ENCODE measurements at places on chromosomes 1 and 21.
A peak's percentile ranks its signal among the peaks of the same experiment; 100 is the strongest.

- DNase-seq = no peak
These were observed 89.4 kb downstream of the DTL start for GRCh38 chr1:212124690-212125582.

GRCh38 chr1:63774617-63775417 lies 1.0 kb downstream of the ROR1 start:
- peak; percentile 1 for DNase-seq

DNA sequence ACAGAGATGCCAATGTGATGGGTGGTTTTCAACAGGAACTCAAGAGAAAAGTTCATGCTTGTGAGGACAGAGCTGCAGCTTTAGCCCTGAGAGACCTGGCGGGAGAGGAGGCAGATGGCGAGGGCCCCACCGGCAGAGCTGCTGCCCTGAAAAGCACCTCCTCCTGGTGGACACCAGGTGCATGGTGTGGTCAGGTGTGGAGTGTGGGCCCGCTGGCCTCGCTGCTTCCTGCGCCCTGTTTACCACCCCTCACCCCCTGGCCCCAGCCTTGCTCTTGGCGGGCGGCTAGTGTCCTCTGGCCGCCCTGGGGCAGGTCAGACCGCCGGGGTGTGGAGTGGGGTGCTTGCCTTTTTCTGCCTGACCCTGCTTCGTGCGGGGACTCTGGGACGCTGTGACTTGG lies 42.8 kb downstream of the PRKCZ start:
- DNase-seq = no peak

DNA sequence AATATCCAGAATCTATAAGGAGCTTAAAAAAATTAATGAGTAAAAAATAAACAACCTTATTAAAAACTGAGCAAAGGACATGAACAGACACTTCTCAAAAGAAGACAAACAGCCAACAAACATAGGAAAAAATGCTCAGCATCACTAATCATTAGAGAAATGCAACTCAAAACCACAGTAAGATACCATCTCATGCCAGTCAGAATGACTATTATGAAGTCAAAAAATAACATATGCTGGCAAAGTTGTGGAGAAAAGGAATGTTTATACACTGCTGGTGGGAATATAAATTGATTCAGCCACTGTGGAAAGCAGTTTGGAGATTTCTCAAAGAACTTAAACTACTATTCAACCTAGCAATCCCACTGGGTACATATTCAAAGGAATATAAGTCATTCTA lies 25.3 kb downstream of the PIGK start:
- DNase-seq = no peak

- no peak for DNase-seq
These were observed 42.0 kb downstream of the PROX1 start for GRCh38 chr1:214029796-214030195.

DNA sequence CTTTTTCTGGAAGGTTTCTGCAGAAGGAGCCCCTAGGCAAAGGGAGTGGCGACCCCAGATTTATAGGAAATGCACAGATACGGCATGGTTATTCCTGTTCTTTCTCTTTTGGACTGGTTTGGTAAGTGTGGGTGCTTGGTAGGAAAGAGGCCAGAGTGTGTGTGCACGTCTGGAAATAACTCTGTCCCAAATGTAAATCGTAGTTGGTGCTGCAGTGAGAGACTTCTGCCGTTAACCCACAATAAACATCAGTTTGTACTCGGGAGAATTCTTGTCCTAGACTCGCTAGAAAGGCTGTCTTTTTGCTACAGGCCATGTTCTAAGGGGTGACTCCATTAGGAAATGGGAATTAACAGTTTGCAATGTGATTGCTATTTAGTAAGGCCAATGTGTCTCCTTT lies 779 bp downstream of the SLC44A3 start:
- DNase-seq = peak; percentile 47

GRCh38 chr1:12402159-12402673 lies 172.4 kb downstream of the VPS13D start:
- DNase-seq = no peak

DNA sequence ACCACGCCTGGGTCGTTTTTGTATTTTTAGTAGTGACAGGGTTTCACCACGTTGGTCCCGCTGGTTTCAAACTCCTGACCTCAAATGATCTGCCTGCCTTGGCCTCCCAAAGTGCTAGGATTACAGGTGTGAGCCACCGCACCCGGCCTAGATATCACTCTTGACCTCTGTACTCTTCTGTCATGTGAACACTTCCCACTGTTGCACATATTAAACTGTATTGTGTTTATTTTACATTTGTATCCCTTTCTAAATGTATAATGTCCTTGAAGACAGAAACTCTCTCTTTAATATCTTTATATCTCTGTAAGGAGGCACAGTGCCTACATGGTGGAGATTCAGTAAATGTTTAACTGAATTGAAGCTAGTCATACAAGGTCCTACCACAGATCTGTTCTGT lies 19.3 kb upstream of the PSMD4 start:
- no peak for DNase-seq

DNA sequence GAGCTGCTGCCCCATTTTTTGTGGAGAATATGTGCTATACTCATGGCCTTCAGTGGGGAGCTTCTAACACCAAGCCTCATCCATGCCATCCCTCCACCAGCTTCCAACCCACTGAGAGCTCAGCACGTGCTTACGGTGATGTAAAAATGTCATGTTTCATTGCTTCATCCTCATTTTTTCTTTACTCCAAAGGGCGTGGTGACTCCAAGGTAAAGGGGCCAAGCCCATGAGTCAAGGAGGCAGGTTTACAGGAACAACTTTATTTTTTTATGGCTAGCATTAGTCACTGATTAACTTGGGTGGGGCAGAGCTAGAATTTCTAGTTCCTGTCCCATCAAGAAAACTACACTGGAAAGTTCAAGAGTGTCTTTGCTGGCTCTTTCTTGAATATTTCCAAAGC lies at the start of gene C1orf226:
TSS of gene C1orf226 (plus strand) at position 346 of the 400 bp plus-strand sequence. CDS start 174 bp downstream, outside the sequence.
- no peak for DNase-seq

DNA sequence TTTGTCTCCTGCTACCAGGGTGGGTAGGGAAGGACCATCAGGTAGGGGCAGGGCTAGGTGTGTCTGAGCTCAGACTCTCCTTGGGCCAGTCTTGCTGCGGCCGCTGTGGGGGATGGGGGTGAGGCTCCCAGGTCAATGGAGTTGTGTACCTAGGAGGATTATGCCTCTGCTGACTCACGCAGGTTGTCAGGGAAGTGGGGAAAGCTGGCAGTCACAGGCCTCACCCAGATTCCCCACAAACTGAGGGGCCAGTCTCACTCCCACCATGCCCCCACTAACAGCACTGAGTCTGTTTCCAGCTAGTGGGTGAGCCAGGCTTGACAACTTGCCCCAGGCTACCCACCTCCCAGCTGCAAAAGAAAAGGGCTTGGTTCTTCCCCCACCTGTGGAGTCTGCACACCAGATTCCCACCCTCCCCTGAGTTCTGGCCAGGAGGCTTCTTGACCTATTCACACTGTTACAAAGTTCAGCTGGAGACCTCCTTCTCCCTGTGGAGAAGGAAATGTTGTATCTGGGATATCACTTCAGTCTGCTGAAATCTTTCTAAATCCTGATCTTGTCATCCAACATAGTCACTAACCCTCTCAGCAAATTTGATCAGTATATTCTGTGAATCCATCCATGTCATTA lies 69.2 kb upstream of the GJA8 start:
- no peak for DNase-seq

GRCh38 chr1:50105433-50105832 lies 3.3 kb upstream of the ELAVL4 start:
- DNase-seq = no peak

GRCh38 chr1:206895325-206895724 lies 1.9 kb upstream of the IL24 start:
- no peak for DNase-seq

GRCh38 chr1:192462616-192463015 lies 113.0 kb upstream of the RGS1 start:
- no peak for DNase-seq

DNA sequence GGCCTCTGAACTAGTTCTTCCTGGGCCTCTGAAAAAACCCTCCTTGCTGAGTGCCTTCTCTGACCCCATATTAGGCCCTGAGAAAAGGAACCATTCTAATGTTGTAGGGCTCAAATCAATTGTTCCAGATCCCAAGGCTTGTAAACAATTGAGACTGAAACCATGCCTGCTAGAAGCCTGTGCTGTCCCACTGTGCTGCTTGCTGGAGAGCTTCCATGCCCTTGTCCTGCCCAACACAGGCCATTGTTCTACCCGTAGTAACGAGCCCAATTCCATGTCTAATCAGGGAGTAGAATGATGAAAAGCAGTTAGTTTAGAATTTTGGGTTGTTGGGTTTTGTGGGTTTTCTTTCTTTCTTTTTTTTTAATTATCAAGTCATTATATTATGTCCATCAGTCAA lies 47.4 kb downstream of the ZNF281 start:
- no peak for DNase-seq

- no peak for DNase-seq
These were observed 21.6 kb upstream of the KCNA2 start for GRCh38 chr1:110627764-110628163.

GRCh38 chr1:58702261-58703141 lies 2.6 kb upstream of the MYSM1 start:
- DNase-seq = no peak

DNA sequence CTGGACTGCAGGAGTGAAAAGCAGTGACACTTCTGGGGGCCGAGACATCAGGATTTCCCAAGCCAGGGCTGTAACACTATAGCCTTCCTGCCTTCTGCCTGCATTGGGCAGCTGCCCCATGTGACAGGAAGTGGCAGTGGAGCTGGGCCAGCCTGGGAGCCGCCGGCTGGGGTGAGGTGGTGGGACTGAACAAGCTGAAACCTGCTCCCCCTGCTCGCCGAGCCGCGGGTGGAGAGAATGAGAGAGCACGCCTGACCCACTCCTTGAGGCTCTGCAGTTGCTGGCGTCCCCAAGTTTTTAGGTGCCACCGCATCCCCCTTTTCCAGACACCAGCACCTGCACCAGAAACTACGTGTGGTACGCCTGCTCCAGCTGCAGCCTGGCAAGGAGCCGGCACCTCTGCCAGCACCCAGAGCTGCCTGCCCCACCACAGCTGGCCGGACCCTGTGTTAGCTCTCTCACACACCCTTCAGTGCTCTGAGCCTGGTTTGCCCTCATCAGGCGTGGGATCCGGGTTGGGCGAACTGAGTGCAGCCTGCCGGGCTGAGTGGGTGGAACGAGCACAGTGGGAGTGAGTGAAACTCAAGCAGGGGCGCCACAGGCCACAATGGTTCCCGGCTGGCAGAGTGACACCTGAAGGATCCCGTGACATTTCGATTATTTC lies 119.4 kb downstream of the AKT3 start:
- DNase-seq = no peak

DNA sequence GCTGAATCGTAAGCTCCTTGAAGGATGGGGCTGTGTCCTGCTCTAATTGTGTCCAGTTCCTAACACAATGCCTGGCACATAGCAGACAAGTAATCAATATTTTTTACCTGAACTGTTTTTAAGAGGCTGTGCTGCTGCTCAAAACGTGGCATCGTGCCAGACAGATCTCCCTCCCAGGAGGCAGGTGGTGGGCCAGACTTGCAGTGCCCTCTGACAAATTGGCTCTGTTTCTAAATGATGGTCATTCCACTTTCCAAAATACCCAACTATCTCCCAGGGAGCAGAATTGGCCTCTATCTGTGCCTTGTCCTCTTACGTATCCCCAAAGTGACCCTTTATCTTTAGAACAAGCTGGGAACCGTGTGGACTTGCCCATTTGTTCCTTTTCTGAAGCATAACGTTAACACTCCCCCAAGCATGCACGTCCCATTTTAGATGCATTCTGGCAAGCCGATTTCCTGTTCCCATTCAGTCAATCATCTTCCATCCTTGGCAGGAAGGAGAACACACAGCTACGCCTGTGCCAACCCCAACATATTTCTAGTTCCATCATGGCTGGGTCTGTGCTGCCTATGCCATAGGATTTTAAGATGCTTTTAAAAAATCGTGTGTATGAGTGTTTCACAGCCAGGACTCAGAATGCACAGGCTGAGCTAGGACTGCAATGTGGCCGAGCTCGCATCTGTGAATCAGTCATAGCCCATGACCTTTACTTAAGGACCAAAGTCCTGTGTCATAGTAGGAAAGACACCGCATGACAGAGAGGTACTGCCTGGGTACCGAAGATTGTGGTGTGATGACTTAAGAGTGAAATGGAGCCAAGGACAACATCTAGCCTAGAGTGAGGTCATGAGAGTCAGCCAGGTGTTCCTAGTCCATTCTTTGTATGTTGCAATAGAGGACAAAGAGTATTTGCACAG lies 408.6 kb downstream of the PRDM2 start:
- DNase-seq = peak; percentile 6

- no peak for DNase-seq
These were observed 35.3 kb downstream of the VN1R5 start for GRCh38 chr1:247291161-247291560.

DNA sequence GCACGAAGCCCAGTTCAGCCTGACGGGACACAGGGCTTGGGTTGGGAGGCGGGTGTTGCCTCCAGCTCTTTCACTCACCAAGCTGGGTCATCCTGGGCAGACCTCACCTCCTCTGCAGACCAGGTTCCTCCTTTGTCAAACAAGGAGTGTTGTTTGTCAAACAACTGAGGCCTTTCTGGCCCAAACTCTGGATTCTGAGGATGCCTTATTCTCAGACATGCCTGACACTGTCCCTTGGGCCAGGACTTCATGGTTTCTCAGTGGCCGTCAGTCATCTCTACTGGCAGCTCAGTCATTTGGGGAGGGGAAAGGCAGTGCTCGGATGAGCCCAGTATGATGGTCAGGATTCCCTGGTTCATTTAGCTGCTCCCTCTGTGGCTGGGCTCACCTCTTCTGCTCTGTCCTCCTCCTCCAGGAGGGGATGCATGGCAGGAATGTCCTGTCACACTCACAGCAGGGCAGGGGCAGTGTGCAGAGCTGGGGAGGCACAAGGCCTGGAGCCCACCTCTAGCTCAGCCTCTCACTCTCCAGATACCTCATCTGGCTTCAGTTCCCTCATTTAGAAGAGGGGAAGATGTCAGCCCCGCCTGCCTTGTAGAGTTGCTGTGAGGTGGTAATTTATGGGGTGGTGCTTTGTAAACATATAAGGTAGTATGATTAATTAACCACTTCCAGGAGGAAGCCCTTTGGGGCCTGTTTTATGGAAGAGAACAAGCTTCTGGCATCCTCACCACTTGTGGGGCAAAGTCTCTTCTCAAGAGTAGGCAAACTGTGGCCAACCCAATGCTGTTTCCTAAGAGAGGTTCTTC lies 20.6 kb downstream of the SLC2A1 start:
- peak; percentile 64 for DNase-seq

DNA sequence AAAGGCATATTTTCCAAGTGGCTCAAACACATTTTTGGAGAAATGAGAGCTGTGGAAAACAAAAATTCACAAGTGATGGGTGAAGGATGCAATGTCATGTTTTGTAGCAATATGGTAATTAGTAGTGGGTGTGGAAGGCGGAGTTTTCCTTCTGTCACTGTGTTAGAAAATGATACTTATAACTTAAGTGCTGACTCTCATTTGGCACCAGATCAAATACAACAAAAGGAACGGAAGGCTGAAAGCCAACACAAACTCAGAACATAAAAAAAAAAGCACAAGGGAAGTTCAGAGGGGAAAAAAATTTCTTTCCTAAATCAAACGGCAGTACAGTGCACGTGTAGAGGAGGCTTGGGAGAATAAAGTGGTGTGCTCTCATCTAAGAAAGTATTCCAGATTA lies at the start of gene TNFSF18:
TSS of gene TNFSF18 (minus strand) at position 77 of the 400 bp plus-strand sequence. CDS start at position 32, 45 bp downstream.
- DNase-seq = no peak
